Activated naive CD8-positive, alpha-beta T cell treated with anti-CD3 and anti-CD28 coated beads for 36 hours (primary cell): ENCODE measurements at places on chromosomes 4 and X. TPM values are rescaled to one million over a fixed set of nuclear protein-coding genes. Genes with fewer than 3 reads are reported as not detected.

DNA sequence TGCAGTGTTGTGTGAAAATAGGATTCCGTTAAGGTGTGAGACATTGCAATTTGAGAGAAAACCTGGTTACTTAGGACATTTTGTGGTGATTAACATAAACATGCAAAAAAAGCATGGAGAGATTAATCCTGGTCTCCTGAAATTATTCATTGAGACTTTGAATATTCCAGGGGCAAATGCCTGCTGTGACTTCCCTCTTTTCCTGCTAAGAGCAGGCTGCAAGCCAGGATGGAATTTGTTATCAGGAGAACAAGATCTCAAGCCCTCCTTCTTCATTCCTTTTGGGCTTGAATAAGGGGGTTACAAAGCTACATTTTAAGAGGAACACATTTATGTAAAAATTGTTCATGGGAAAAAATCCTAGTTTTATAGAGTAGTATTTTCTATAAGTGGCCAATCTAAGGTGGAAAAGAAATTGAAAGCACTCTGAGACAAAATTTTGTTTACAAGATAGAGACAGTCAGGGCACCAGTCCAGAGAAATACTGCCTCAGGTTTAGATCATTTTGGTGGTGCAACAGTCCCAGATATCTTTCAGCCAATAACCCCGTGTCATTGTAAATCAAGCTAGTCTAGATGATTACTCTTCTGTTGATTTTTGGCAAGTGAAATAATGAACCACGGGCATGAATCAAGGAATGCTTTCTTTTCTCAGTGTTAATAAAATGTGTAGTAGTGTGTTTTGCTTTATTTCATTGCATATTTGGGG, 1528.3 kb upstream of the AGA start:
- H3K36me3 ChIP-seq: no peaks in the 10 kb centered on the region
- no peak overlapping the region for H3K27ac ChIP-seq
- no peak overlapping the region for H3K4me3 ChIP-seq

The DRD5 gene
- not detected for total RNA-seq

- no peaks in the 10 kb centered on the region for H3K27me3 ChIP-seq
- no peaks in the 10 kb centered on the region for H3K36me3 ChIP-seq
- H3K4me3 ChIP-seq: no peak overlapping the region
- no peak overlapping the region for H3K27ac ChIP-seq
Observed at GRCh38 chr4:81751531-81752289, 280.0 kb upstream of the RASGEF1B start.

The CFAP47 gene
- not detected for total RNA-seq

The FAM53A gene
- 1.3 TPM for total RNA-seq

- DNase-seq: no peak
- no peaks in the 10 kb centered on the region for H3K27me3 ChIP-seq
- H3K4me3 ChIP-seq: no peak overlapping the region
- no peaks in the 10 kb centered on the region for H3K36me3 ChIP-seq
- H3K4me1 ChIP-seq: peaks cover 6% of the 10 kb centered on the region
- no peak overlapping the region for H3K27ac ChIP-seq
Observed at GRCh38 chr4:77699731-77700210, 94.2 kb downstream of the CXCL13 start.

- DNase-seq: no peak
- H3K4me3 ChIP-seq: no peak overlapping the region
- no peak overlapping the region for H3K27ac ChIP-seq
- H3K4me1 ChIP-seq: no peaks in the 10 kb centered on the region
- no peaks in the 10 kb centered on the region for H3K36me3 ChIP-seq
Observed at GRCh38 chr4:113935190-113935589, 44.3 kb downstream of the ARSJ start.

The SLC7A11 gene
- total RNA-seq: 5.2 TPM

The PAGE2B gene
- 0.56 TPM for total RNA-seq

GRCh38 chr4:4857809-4858508, 1.5 kb upstream of the MSX1 start:
- H3K27me3 ChIP-seq: peaks cover 90% of the 10 kb centered on the region
- H3K4me1 ChIP-seq: peaks cover 43% of the 10 kb centered on the region
- H3K36me3 ChIP-seq: peaks cover 4% of the 10 kb centered on the region
